Large intestine (tissue), 12 donors: ENCODE measurements at places on chromosomes 3 and 15.

DNA sequence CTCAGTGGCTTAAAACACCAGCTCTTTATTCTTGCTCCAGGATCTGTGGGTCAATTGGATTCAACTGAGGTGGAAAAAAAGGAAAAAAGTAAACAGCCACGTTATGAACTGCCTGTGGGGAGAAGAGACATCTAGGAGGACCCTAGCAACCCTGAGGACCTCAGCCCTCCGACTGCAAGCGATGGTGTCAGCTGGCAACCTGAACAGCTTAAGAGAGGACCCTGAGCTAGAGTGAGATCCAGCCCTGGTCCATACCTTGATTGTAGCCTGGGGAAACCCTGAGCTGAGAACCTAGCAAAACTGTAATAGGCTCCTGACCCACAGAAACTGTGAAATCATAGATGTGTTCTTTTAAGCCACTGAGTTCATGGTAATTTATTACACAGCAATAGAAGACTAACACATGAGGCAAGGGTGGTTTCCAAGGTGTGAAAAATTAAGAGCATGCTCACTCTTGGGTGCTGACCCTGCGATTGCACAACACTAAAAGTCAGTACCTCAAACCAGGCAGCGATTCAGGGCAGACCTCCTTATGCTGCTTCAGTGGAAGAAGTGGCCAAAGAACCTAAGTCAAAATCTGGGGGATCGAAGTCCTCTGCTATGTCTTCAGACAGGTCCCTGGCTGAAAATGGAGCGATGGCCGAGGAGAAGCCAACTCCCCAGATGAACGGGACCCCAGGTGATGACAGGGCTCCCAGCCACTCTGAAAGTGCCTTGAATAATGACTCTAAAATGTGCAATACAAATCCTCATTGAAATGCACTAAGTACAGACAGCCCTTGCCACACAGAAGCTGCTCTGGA is 57.7 kb downstream of the GASK1A start:
- no peak for DNase-seq

DNA sequence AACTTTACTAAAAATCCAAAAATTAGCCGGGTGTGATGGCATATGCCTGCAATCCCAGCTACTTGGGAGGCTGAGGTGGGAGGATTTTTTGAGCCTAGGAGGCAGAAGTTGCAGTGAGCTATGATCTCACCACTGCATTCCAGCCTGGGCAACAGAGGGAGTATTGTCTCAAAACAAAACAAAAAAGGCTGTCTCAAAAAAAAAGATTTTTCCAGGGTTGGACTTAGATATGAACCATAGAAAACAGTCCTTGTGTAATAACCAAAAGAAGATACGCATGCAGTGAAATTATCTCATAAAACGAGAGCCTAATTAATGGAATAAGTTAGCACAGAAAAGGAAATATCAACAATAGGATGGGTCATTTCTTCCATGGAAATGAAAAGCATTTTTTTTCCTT is 320.4 kb upstream of the RASGRP1 start:
- DNase-seq: no peak

GRCh38 chr15:68537506-68537905 is 41.3 kb upstream of the CORO2B start:
- no peak for DNase-seq

DNA sequence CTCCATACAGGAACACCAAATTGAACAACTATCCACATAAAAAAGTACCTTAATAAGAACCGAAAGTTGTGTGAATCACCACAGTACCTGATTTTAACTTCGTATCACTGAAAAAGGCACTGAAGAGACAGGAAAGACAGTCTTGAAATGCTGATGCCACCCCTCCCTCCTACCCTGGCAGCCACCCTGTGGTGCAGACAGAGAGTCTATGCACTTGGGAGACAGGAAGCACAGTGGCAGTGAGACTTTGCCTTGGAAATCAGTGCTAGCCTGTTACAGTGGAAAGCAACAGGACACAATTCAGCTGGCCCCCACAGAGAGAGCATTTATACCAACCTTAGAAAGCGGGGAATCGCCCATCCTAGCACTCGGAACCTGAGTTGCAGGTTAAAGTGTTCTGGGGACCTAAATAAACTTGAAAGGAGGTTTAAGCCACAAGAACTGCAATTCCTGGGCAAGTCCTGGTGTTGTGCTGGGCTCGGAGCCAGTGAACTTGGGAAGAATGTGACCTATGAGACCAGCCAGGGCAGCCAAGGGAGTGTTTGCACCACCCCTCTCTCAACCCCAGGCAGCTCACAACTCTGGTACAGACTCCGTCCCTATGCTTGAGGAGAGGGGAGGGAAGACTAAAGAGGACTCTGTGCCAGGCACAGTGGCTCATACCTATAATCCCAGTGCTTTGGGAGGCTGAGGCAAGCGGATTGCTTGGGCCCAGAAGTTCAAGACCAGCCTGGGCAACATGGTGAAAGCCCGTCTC is 240.1 kb downstream of the ISL2 start:
- DNase-seq: peak; percentile 66

- DNase-seq: no peak
Observed at GRCh38 chr3:149247929-149248691, 26.5 kb upstream of the CP start.

DNA sequence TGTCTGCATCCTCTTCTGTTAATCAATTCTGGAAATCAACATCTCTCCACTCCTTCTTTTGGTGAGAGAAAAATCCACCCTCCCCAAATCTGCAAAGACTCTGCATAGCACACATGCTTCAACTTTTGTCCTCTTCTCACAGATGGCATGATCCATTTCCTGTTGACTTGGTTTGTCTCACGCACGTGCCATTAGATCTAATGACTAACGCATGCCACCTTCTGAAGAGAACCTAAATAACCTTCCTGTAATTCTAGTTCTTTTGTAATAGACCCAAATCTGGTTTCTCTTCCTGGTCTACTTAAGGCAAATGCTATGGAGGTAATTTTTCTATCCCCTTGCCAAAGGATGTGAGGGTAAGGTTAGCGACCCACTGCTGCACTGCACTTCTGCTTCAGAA is 51.0 kb upstream of the ATOSA start:
- DNase-seq: no peak

DNA sequence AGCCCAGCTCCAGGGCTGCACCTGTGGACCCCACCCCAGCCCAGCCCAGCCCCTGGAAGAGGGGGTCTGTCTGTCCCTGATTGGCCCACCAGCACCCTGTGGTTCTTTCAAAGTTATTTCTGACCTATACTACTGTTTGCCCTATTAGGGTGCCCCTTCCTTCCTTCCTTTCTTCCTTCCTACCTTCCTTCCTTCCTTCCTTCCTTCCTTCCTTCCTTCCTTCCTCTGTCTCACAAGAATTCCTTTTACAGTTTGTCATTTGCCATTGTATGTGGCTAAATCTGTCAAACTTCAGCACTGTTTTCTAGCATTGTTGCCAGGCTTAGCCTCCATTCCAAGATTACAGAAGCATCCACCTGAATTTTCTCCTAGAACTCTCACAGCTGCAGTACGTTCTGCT is 66.9 kb downstream of the KLF15 start:
- no peak for DNase-seq
